ENCODE measurements at places on chromosomes 16 and 17.

DNA sequence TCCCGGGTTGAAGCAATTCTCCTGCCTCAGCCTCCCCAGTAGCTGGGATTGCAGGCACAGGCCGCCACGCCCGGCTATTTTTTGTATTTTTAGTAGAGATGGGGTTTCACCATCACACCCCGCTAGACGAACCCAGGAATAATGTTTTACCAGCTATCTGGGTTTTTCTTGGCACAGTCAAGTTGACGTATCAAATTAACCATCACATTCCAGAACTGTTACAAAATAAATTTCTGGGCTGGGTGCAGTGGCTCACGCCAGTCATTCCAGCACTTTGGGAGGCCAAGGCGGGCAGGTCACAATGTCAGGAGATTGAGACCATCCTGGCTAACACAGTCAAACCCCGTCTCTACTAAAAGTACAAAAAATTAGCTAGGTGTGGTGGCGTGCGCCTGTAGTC is 501.2 kb downstream of the SHISA9 start:
- DNase-seq, result no peak

DNA sequence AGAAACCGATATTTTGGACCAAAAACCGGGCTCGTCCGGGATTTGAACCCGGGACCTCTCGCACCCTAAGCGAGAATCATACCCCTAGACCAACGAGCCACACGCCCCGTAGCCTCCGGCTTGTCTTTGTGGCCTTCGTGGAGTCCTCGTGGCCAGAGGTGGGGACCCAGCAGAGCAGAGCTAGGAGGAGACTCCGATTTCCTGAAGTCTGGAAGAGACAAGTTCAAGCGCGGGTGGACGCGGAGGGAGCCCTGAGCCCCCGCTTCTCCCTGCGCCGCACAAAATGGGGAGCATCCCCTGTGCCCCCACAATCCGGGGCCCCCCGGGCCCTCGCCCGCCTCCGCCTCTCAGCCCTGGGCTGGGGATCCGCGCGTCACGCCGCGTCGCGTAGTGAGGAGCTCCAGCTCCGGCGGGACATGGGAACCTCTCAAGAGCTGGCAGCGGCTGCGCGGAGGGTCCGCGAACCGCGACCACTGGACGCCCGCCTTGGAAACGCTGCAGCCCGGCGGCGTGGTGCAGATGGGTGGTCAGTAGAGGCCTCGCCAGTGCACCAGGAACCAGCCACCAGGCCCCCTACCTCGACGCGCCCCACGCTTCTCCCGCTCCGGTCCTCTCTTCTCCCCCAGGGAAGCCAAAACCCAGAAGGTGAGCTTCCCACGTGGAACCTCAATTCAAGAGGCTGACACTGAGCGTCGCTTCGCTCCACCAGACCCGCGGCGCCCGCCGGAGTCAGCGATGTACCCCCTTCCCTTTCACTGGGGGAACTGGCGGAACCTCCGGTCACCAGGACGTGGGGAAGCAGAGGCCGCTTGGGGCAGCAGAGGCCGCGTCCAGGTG is 5.2 kb upstream of the OR1F1 start:
- no peak for DNase-seq

DNA sequence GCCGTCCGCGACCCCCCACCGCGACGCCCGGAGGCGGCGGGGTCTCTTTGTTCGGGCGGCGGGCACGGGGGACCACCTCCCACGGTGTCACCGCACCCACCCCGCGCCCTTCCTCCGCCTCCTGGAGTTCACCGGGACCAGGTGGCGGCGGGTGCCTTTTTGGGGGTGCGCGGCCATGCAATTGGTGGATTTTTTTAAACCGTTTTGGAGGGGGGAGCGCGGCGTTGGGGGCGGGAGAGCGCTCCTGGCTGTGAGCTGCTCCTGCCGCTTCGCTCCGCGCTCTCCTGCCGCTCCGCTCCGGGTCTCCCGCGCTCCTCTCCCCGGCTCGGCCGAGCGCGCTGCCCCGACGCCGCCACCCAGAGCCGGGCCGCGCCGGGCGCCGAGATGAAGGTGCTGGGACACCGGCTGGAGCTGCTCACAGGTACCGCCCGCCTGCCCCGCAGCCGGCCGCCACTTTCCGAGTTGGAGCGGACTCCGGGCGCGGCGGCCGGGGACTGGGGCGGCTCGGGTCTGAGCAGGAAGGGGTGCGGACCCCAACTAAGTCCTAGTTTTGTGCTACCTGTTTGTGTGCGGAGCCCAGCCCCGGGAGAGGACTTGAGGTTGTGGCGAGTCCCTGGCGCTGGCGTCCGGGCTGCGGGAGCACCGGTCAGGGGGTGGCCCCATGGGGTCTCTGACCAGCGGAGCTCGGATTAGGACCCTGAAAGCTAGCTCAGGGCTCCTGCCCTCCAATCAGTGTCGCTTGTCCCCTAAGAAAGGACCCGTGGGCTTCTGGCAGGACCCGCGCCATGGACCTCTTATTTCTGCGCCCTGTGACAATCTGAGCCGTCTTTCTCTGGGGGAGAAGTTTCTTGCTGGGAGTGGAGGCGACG is 35.7 kb upstream of the NDRG4 start:
- DNase-seq, result no peak

DNA sequence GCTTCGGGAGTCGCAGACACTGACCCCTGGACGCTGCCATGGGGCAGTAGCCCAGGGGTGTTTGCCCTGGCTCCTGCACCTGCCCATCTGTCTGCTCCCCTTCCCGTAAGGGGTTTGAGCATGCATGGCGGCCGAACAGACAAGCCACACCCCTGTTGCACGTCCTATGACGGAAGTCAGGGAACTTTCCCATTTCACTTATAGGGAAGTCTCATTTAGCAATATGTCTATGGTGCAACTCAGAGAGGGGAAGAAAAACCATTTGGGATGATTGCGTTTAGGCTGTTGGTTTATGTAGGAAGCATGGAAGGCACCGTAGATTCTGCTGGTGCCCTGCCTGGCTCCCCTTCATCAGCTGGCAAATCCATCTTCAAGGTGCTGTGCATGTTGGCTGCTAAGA is 112.5 kb downstream of the HAPSTR1 start:
- DNase-seq, result no peak

GRCh38 chr17:19331134-19331533 is 31.4 kb downstream of the B9D1 start:
- DNase-seq, result no peak

DNA sequence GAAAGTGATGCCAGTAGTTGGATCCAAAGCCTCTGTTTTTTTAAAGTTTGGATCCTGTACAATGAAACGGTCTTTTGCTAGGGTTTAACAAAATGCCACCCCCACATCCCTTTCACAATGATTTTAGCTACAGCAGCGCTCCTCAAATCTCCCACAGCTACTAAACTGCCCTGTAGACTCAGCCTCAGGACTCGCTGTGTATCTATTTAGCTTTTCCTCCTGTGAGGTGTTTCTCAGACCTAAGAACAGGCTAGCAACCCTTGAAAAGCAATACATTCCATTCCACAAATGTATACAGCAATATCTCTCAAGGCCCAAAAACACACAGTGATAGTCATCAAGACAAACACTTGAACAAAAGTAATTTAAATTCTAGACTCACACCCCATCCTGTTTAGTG is 206.4 kb downstream of the ZFHX3 start:
- no peak for DNase-seq

- peak; percentile 83 for DNase-seq
Observed at GRCh38 chr16:85316321-85316919, 204.1 kb upstream of the CIBAR2 start.

DNA sequence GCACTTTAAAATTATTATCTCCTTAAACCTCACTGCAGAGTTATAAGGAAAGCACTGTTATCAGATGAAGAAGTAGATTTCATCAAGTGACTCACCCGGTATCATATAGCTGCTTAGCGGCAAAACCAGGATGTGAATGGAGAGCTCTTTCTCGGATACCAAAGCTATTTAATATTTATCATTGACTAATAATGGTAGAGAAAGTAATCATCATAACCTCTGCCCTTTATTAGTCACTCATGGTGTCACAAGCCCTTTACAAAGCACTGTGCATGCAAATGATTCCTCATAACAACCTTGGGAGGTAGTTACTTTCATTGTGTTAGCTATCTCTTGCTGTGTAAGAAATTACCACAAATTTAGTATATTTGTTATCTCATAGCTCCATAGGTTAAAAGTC is 592.9 kb downstream of the MAF start:
- DNase-seq, result no peak

DNA sequence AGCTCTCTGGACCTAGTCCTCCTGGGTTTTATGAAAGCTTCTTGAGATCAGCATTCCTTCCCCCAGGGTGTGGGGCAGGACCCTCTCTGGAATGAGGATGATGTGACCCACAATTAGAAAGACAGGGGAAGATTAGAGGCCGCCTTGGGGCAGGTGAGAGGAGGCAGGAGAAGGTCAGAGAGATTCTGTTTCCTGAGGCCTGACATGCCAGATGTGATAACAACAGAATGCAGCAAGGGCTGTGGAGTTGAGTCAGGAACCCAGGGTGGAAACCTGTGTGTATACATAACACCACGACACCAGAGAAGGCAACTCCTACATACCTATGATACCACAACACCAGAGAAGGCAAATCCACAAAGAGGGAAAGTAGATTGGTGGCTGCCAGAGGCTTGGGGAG is 5.4 kb upstream of the SLC5A10 start:
- DNase-seq, result no peak

DNA sequence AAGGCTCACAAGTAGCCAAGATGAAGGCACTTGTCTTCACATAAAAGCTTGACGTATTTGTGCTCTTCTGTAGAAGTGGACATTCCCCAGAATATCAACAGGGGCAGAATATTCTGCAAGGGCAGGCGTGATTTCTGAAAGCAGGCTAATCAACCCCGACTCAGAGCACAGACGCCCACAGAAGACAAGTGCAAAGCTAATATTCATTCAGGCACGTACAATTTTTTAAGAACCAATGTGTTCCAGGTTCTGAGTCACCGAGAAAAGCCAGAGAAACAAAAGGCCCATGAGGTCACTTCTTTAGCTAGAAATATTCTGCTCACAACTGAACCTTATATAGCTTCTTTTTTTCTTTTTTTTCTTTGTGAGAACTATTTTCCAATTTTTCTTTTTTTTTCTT is 121.6 kb downstream of the DNAH9 start:
- DNase-seq, result no peak

- DNase-seq, result no peak
Observed at GRCh38 chr16:81716478-81717225, 62.4 kb upstream of the PLCG2 start.

DNA sequence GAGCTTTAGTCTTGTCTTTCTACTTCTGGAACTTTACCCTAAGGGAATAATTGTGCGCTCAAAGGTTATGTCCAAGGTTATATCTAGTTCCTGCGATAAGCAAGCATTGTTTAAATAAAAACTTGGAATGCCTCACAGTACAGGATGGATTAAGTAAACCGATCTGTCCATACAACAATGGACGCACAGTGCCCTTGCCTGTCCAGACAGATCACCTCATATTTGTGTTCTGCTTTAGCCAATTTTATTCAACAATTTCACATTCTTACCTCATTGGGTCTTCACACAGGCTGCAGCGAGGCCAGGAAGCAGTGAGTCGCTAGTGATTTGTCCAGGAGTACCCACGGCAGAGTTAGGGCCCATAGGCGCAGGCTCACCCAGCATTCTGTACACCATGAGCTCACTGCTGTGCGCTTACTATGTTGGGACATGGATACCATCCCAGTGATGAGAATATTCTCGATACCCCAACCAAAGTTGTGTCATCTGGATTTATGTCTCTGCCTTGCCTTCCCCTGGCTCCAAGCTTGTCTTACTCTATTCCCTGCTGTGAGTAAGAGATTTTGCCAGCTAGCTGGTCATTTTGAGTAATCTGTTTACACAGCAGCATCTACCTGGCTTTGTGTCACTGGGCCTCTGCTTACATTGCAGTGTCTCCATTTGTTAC is 39.8 kb downstream of the USP43 start:
- DNase-seq, result no peak

- DNase-seq, result no peak
Observed at GRCh38 chr17:17186551-17187505, 19.3 kb downstream of the PLD6 start.

- no peak for DNase-seq
Observed at GRCh38 chr17:68199837-68200688, 47.8 kb upstream of the AMZ2 start.

GRCh38 chr16:64292953-64293352 is 828.9 kb downstream of the CDH11 start:
- DNase-seq, result no peak

DNA sequence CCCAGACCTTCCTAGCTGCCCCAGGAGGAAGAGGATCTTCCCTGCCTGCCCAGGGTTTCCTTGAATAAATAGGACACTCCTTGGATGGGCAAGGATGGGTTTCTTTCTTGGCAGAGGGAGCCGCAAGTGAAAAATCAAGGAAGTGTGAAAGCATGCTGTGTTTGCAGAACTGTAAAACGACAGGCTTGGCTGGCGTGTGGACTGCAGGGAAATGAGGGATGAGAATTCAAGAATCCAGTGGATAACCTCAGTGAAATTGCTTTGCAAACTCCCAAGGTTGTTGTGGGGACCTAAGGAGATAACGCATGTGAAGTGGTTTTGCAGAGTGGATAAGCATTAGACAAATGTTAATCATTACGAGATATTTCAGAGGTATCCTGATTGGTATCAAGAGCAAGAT is 20.4 kb downstream of the GPR139 start:
- DNase-seq, result no peak

DNA sequence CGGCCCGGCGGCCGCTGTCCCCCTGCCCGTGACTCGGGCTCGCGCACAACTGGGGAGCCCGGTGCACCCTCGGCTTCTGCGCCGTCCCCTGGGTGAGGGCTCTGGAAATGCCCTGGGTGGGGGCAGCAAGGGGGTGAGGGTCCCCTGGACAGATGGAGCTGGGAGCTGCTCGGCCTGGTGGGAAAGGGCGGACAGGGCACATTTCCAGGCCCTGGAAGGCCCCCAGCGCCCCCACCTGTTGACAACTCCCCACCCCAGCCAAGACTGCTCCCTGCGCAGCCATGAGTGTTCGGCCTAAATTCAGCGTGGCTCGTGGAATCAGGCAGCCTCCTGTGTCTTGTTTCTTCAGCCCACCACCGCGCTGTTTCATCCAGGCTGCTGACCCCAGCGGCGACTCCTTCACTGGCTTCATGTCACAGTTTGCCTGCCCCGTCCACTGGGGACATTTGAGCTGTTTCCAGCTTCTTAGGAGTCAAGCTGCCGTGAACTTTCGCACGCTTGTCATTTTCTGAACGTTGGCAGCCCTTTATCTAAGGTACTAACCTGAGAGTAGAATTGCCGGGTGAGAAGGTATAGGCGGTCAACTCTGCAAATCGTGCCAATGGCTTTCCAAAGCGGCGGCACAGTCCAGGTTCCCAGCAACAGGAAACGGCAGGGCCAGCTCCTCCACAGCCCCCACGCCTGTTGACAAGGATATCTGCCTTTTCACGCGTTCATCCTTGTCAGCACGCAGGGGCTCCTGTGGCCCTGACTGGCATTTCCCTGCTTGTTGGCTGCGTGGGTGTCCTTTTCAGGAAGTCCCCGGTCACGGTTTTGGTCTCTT is 895 bp downstream of the UTS2R start:
- no peak for DNase-seq

GRCh38 chr17:33057564-33057963 is 65.9 kb downstream of the SPACA3 start:
- no peak for DNase-seq

- no peak for DNase-seq
Observed at GRCh38 chr17:514584-514983, 162.0 kb upstream of the RPH3AL start.

- DNase-seq, result no peak
Observed at GRCh38 chr17:79647456-79647915, 36.6 kb upstream of the RBFOX3 start.

GRCh38 chr17:55086635-55087058 is 118.1 kb downstream of the STXBP4 start:
- DNase-seq, result peak; percentile 31

Data from HCT116 (cell line).